ENCODE measurements at places on chromosomes 11 and 22.

- DNase-seq = no peak
These were observed 1.1 kb downstream of the SYT7 start for GRCh38 chr11:61579676-61580270.

GRCh38 chr11:23471878-23472277 lies 611.6 kb upstream of the CCDC179 start:
- DNase-seq = no peak

DNA sequence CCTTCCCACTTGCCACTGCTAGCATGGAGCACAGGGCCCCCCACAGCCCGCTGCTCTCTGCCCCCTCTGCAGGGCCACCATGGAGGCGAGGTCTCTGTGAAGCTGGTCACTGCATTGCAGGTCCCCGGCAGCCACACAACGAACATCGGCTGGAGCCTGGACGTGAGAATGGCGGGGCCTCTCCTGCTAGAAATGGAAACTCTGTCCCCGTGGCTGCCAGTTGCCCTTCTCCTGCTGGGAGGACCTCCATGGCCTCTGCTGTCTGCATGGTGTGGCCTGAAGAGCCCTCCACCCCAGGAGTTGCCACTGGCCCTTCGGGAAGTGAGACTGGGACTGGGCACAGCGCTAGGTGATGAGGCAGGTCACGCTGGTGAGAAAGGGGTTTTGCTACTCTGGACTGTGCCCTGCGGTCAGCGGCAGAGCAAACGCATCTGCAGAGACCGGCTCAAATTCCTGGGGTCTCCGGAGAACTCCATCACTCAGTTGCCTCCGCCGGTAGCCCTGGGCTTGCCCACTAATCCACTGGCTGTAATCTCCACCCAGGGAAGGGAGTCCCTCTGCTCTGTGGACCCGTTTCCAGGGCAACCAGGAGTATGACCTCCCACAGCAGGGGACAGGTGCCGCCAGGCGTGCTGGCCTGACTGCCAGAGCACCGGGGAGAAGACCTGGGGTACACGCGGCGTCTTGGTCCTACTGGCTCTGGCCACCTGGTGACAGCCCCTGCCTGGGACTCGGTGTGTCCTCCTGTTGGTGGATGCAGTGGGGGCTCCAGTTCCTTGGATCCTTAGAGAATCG lies 806.3 kb downstream of the BRD1 start:
- no peak for DNase-seq

DNA sequence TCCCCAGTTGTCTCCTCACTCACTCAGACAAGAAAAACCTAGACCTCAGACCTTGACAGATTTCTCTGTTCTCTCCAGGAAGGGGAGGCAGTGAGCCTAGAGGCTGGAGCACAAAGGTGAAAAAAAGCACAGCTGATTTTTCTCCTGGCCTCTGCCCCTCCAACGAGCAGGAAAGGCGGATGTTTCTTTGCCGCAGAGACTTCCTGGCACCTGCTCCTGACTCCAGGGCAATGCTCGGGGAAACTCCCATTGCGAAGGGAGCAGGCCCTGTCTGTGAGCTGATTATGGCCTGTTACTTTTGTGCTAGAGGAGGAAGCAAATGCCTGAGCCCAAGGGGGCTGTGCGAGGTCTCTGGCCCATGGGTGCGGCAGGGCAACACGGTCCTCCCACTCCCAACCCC lies 25.4 kb downstream of the MS4A10 start:
- DNase-seq = no peak

DNA sequence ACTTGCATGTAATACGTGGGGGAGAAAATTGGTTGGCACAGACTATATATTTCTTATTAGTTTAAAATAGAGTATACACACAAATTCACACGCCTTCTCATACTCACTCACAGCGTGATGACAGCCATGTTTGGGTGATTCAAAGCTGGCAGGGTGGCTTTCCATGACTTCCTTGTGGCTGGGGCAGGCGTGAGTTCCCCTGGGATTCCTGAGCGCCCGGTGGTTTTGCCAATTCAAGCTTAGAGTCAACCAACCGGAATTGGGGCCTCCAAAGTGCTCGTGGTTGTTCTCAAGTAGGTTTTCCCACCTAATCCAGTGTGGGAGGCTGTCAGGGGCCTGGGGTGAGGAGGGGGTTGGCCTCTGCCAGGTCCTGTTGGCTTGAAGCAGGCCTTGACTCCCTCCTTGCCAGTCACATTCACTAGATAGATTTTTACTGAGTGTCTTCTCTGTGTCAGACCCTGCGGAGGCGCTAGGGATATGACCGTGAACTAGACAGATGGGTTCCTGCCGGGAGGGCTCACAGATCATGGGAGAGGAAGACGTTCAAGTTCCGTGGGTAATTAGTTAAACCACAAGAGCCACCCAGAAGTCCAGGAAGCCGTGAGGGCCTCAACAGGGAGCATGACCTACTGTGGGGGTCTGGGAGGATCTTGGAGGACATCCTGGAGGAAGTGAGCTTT lies 11.5 kb downstream of the PKNOX2 start:
- no peak for DNase-seq

DNA sequence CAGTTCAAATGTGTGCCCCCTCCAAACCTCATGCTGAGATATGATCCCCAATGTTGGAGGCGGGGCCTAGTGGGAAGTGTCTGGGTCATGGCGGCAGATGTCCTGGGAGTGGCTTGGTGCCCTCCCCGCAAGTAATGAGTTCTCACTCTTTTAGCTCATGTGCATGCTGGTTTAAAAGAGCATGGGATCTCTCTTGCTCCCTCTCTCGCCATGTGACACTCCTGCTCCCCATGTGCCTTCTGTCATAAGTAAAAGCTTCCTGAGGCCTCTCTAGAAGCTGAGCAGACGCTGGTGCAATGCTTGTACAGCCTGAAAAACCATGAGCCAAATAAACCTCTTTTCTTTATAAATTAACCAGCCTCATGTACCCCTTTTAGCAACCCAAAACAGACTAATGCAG lies 98.8 kb downstream of the SGSM3 start:
- no peak for DNase-seq

DNA sequence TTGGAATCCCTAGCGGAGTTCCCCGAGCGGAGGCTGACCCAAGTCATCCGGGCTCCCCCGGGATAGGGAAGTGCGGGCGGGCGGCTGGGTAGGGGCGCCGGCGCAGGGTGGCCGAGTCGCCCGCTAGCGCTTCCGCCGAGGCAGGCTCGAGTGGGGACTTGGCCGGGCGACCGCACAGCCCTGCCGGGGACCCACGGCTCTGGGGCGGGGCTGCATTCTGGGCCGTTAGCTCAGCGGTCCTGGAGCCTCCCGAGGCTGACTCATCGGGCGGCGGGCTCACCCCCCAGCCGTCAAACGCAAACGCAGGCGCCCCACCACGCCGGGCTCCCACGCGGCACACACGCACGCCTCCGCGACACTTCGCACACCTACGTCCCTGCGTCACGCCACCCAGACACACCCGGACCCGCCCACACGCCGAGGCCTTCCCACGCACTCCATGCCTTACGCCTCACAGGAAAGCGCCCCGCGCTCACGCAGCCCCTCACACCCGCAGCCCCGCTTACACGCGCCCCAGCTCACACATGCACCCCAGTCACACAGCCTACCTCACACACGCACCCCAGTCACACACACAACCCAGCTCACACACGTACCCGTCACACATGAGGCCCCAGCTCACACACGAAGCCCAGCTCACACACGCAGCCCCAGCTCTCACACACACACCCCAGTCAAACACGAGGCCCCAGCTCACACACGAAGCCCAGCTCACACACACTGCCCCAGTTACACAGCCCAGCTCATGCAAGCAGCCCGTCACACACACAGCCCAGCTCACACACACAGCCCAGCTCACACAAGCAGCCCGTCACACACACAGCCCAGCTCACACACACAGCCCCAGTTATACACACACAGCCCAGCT lies 1.2 kb downstream of the PHLDB1 start:
- no peak for DNase-seq

GRCh38 chr11:5013012-5013411 lies 18.4 kb downstream of the OR51L1 start:
- no peak for DNase-seq

- no peak for DNase-seq
These were observed 401.6 kb downstream of the BRD1 start for GRCh38 chr22:49426098-49426497.

GRCh38 chr22:33105501-33105911 lies 47.3 kb upstream of the SYN3 start:
- no peak for DNase-seq
